ENCODE measurements at places on chromosomes 6 and 20. TPM values are rescaled to one million over a fixed set of nuclear protein-coding genes. Genes with fewer than 3 reads are reported as not detected.

The CCN2 gene
- total RNA-seq, result not detected

The E2F1 gene
- 66.8 TPM for total RNA-seq

The TREML1 gene
- total RNA-seq, result not detected

The PSORS1C1 gene
- not detected for total RNA-seq

The VSX1 gene
- not detected for total RNA-seq

The LAMA4 gene
- not detected for total RNA-seq

The PAK5 gene
- not detected for total RNA-seq

The AVP gene
- total RNA-seq, result not detected

The TEAD3 gene
- 2.2 TPM for total RNA-seq

The CGA gene
- total RNA-seq, result not detected
